Smooth muscle cell of the brain vasculature (primary cell): ENCODE measurements at places on chromosomes 5 and 9.

- DNase-seq, result no peak
Measured at GRCh38 chr9:99354104-99354503, 132.0 kb downstream of the SEC61B start.

DNA sequence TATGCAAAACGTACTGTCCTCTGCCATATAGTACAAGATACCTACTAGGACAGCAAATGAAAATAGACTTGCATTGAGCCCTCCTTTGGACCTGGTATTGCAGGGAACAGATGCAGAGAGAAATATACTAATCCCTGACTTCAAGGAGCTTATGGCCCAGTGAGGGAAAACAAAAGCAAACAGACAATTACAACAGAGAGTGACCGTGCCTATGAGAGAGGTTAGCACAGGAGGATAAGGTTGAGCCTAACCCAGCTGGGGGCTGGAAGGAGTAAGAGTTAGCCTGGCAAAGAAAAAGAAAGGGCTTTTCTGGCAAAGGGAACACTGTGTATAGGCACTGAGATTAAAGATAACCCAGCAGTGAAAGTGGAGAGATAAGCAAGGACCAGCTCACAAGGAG, 5.5 kb downstream of the CDC26 start:
- no peak for DNase-seq

DNA sequence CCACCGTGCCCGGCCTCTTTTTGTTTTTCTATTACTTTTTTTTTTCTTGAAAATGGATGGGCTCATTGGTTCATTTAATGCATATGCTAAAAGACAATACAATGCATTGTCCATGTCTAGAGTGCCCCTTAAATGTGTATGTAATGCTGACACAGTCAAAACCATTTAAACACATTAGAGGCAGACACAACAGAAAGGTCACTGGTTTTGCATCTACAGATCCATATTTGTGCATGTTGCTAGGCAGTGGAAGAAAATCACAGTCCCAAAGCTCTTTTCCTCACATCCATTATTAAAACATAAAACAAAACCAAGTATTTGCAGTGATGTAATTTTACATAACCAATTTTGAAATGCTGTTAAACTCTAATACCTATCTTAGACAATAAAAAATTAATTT, 389.0 kb downstream of the TAF11L14 start:
- no peak for DNase-seq

DNA sequence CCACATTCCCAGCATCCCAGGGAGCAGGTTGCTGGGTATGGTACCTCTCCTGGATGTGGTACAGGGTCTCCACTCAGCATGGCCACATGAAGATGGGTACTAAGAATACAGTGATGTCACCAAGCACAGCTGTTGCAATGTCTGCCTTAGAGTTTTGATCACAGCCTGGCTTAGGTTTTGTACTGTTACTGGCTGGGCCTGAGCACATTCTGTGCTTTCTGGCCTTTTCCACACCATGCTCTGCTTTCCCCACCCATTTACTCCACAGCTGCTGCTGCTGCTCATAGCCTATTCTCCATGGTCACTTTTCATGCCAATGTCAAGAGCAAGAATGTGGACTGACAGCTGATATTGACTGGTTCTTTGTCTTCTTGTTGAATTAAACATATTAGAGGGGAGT, 481.9 kb downstream of the ARHGEF28 start:
- DNase-seq, result no peak
